ENCODE measurements at places on chromosomes 6 and 20.

- DNase-seq: peak; percentile 45
Measured at GRCh38 chr6:106516616-106517015, 112.7 kb downstream of the RTN4IP1 start.

GRCh38 chr20:22052025-22052650 is 346.7 kb downstream of the PAX1 start:
- DNase-seq: no peak

- DNase-seq: no peak
Measured at GRCh38 chr6:98352348-98352747, 482.0 kb upstream of the POU3F2 start.

GRCh38 chr20:61371501-61372136 is 119.6 kb downstream of the CDH4 start:
- DNase-seq: no peak

DNA sequence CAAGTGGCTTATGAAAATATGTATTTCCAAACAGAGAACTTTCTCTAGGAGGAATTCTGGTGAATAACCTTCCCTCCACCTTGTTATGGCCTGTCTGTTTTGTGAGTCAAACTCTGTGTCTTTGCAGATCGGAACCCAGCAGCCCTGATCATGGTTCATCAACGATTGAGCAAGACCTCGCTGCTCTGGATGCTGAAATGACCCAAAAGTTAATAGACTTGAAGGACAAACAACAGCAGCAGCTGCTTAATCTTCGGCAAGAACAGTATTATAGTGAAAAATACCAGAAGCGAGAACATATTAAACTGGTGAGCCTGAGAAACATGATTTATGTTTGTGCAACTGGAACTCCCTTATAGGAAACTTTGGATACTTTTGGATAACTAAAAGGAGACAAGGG is 294.5 kb upstream of the PLCB4 start:
- DNase-seq: no peak
